Daoy (cell line): ENCODE measurements at places on chromosomes 7 and 10. TPM values are rescaled to one million over a fixed set of nuclear protein-coding genes. Genes with fewer than 3 reads are reported as not detected.

INMT gene
- 0.06 TPM in 1 of 2 replicates, not detected in the other for total RNA-seq

ITGA8 gene
- 0.06 TPM in 1 of 2 replicates, not detected in the other for total RNA-seq

VGF gene
- 6.5 and 10.3 TPM in 2 replicates for total RNA-seq

GIMAP4 gene
- total RNA-seq: not detected in 2 replicates

ZNF92 gene
- 17.9 and 22.8 TPM in 2 replicates for total RNA-seq

VWDE gene
- 0.42 and 0.97 TPM in 2 replicates for total RNA-seq

SUPV3L1 gene
- total RNA-seq: 23.0 and 24.9 TPM in 2 replicates

DNA sequence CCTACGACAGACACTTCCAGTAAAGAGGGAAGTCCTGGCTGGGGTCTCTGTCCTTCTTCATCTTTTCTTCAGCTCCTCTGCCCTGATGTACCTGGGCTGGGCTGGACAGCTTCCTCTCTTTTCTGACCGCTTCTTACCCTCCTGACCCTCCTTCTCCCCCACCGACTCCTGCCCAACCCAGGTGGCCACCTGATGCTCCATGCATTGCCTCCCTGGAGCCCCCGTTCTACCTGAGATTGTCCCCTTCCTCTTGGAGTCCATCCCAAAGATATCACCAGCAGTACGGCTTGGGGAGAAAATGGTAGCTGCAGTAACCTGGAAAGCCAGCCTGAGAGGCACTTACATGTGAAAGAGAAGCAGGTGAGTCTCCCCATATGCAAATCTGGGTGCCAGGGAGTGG is 566.3 kb downstream of the TCERG1L start:
- no peak for DNase-seq

DNA sequence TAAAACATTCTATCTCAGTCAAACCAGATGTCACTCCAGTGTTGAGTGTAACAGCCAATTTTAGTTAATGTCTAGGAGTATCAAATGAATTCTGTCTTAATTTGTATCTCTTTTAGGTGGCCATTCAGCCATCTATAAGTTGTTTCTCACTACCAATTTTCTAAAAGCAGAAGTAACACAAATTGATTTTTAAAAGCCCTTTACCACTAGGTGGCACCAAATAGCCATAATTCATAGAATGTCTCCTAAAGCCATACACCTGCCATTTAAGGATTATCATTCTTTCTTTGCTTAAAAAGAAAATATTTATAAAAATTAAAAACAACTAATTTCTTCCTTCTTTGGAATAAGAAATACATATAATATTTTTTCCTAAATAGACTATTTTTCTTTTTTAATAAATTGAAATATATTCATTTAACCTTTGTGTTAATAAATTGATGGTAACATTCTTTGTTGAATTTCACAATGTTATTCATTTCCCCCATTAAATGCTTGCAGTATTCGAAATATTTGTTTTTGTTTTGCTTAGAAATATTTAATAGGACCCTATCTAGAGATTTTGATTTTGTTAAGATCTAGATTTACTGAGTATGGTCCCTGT is 107.8 kb upstream of the PPP1R3A start:
- peak; percentile 63 for DNase-seq

- no peak for DNase-seq
Measured at GRCh38 chr10:37839243-37839642, 18.2 kb downstream of the ZNF248 start.
